Left kidney (tissue), 8 donors: ENCODE measurements at places on chromosomes 5 and 9.

GRCh38 chr9:123485216-123485615 lies 129.2 kb downstream of the CRB2 start:
- DNase-seq: no peak

DNA sequence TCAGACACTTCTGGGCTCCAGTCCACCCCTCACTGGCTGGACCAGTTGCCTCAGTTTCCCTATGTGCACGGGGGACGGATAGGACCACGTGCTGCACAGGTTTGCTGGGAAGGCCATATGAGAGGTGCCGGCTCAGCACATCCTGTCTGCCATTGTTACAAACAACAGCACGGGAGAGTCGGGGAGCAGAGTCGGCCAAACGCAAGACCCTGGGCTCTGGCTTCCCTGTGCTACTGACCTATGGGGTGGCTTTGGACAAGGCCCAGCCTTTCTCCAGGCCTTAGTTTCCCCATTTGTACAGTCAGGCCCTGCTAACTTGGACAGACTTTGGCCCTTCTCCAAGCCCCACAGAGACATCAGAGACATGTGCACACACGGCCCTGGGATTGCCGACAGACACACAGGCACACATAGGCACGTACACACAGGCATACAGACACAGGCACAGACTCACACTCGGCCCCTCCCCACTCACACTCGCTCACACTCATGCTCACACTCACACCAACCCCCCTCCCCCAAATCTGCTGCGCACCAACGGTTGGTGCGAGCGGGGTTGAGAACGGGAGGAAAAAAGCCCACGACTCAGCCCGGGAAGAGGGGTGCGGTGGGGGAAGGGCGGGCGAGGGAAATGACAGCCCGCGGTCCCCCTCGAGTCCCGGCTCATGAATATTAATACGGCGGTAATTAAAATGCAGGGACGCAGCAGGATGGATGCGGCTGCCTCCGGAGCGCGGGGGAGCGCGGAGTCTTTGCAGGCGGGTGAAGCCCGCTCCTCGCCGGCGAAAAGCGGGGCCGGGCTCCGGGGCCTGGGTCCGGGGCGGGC lies 133.0 kb downstream of the C9orf50 start:
- DNase-seq: no peak

DNA sequence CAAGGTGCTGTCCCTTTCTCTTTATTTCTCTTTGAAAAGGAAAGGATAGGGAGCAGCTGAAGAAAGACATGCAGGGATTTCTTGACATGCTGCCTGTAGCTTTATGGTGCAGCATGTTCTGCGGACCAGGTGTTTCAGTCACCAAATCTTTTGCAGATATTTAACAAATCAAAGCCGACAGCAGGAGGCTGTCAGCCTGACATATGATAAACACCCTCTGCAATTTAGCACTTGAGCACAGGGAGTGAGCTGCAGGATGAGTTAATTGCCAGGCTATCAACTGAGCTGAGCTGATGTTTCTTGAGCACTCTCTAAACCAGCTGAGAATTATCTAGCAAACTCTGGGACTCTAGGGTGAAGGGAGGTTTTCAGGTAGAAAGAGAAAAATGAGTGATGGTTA lies 212.8 kb upstream of the ATP10B start:
- DNase-seq: no peak

GRCh38 chr9:18327121-18327520 lies 146.8 kb upstream of the ADAMTSL1 start:
- no peak for DNase-seq

DNA sequence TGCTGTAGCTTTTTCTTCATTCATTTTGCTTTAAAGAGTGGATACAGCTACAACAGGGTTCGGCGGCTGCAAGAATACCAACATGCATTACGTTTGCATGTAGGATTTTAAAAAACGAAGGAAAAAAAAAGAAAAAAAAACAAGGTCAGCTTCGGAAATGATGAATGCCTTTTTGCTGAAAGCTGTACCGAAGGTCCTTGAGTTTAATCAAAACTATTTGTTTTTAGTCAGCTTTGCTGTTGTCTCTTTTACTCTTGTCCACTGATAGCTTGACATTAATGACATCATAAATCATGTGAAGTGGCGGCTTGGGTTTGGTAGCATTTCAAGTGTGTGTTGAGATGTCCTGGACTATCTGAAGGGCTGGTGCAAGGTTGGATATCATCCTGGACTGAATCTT lies 779.1 kb downstream of the NR2F1-AS1 start:
- DNase-seq: peak; percentile 57

GRCh38 chr9:82332018-82332773 lies 343.6 kb downstream of the SPATA31D1 start:
- no peak for DNase-seq

DNA sequence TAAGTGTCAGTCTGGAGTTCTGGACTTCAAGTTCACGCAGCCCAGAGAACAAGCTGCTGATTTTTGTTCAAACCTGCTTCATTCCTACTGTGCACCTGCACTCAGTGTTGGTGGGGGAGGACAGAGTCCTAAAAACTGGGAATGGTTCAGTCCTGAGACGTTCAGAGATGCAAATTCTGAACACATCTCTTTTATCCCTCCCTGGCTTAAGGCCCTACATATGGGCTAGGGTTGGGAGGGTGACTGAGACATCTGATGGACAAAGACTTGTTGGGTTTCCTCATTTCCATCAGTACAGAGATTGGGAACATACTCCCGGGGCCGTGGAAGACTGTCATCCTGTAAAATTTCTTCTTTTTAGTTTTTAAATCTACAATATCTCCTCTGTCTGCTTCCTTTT lies 83.0 kb upstream of the TTC23L start:
- DNase-seq: no peak

DNA sequence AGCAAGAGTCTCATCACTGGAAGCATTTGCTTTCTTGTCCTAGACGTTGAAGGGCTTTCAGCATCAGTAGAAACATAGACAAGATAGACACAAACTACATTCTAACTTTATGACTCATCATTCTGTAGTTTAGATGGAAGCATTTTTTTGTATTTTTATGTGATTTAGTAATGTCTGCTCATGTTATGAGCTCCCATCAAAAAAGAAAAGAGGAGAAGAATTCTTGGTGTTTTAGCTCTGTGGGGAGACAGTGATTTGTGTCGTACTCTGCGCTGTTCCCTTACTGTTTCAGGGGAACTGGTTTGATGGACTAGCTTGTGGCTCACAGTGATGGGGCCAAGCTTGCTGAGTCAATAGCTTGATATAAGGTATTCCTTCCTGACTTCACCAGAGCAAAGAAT lies 159.2 kb upstream of the WWC1 start:
- no peak for DNase-seq

DNA sequence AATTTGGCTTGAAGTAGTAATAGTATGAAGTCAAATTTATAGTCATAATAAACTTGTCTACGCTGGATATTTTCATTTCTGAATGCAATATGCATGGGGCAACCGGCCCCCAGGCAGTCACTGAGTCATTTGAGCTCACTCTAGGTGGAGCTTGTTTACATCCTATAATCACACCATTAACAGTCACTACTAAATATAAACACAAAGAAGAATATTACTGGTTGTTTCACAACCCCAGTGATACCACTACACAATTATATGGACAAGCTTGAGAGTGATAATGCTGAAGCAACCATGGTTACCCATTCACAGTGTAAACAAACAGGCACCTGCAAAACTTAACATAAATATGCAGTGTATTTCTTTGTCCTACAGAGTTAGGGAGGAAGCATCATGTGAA lies 68.7 kb downstream of the MARCHF3 start:
- no peak for DNase-seq

GRCh38 chr5:54457094-54457862 lies 1.8 kb downstream of the HSPB3 start:
- DNase-seq: peak; percentile 48

- no peak for DNase-seq
Measured at GRCh38 chr5:14458414-14458813, 123.2 kb upstream of the OTULINL start.

DNA sequence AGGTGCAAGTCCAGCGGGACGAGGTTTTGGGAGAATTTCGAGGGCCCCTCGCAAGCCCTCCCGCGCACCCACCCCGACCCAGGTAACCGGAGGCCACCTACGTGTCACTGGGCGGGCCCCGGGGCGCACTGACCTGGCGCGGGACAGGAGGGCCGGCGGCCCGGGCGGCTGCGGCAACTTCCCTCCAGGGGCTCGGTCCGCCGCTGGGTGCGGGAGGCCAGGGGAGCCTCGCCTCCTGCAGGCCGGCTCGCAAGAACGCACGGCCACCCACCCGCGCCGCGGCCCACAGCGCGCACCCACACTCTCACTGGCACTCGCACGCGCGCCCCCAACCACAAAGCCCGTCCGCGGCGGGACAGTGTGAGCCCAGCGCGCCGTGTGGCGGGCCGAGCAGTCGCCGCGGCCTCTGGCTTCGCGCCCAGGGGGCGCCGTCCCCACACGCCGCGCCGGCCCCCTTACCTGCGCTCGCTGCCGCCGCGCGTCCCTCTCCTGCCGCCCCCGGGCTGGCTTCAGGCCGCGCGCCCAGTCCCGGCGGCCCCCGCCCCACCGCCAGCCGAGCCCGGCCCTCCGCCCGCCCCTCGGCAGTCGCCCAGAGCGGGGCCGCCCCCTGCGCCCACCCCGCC lies 451 bp downstream of the LPAR1 start:
- peak; percentile 69 for DNase-seq

- no peak for DNase-seq
Measured at GRCh38 chr5:153275695-153276094, 214.8 kb upstream of the GRIA1 start.

DNA sequence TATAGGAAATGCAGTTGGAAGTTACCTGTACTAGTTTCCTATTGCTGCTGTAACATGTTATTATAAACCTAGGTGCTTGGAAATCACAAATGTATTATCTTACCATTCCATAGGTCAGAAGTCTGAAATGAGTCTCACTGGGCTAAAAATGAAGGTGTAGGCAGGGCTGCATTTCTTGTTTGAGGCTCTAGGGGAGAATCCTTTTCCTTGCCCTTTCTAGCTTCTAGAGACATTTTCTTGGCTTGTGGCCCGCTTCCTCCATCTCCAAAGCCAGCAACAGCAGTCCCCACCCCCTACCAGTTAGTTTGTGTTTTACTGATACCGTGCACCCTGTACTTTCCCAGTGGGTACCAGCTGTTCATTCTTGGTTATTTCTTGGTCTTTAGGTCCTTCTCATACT lies 153.3 kb downstream of the SLF1 start:
- no peak for DNase-seq

GRCh38 chr9:95580812-95581761 lies 64.3 kb upstream of the PTCH1 start:
- no peak for DNase-seq

GRCh38 chr9:113788616-113789330 lies 87.3 kb upstream of the ZNF618 start:
- DNase-seq: no peak
